Keratinocyte (primary cell): ENCODE measurements at places on chromosomes 7 and 10.

DNA sequence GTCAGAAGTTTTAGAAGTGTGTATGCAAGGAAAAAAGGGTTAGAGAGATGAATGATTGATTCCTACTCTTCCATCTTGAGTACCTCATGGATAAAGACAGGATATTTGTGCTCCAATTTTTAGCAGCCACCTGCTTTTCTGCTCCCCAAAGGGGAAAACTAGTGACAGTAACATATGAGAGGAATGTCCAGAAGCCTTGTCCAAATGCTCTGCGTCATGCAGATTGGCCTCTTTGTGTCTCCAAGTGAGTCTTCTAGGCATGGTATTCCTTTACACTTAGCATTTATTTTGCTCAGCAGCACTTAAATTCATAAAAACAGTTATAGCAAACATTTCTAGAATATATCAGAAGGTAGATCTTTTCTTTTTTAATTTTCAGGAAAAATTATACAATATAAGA, 306.8 kb downstream of the CNTNAP2 start:
- DNase-seq = no peak

DNA sequence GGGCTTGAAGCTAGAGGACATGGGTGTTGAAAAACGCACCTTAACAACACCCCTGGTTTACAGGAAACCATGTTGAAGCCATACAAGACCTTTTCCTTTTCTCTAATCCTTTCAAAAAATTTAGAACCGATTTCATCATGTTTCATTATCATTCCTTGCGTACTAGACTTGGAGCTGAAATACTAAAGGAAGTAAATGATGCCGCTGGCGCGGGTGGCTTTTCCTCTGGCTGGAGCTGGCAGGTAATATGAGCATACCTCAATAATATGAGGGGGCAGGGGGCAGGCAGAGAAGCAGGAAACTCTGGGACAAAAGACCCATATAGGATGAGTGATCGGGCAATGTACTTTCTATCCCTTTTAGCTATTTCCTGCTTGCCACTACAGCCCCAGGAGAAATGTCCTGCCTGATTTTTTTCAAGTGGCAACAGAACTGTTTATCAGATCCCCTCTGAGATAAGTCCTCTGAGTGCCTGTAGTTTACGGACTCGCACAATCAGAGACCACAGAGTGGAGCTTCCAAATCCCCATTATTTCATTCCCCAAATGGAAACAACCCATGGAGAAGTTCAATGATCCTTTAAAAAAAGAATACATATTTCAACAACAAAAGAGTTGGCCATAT, 450.1 kb downstream of the KCNMA1 start:
- no peak for DNase-seq

- no peak for DNase-seq
Observed at GRCh38 chr10:44402465-44403195, 17.7 kb upstream of the CXCL12 start.

GRCh38 chr7:37705976-37706375, 22.4 kb downstream of the GPR141 start:
- no peak for DNase-seq

- DNase-seq = no peak
Observed at GRCh38 chr7:96921231-96921630, 84.1 kb upstream of the DLX6 start.

DNA sequence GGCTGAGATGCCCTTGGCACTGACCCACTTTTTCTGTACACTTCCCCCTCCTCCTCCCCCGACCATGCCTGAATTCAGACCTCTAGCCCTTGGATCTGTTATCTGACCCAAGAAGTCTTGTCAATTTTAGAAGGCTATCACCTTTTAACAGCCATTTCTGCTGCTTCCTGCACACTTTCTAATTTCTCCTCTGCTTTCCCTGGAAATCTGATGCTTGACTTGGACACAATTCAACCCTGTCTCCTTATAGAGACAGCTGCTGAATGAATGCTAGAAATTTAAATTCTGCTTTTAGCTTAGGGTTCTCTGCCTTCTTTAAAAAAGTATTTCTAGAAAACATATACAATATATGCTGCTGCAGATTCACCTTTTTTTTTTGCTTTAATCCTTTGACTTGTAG, 417.9 kb upstream of the KLF6 start:
- no peak for DNase-seq

GRCh38 chr7:522071-522950, 2.7 kb upstream of the PDGFA start:
- no peak for DNase-seq

DNA sequence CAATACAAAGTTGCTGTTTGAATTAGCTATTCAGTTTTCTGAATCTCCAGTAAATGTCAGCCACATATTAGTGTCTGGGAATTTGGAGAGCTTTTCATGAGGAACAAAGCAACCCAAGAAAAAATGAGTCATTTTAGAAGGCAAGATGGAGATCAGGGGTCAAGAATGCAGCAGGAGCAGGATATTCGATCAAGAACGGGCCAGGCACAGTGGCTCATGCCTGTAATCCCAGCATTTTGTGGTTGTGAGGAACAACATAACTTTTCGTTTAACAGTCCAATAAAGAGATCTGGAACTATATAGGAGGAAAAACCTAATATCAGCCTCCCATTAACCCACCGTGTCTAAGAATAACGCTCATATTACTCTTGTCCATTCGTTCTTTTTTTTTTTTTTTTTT, 600.5 kb downstream of the MAGI2 start:
- DNase-seq = no peak

DNA sequence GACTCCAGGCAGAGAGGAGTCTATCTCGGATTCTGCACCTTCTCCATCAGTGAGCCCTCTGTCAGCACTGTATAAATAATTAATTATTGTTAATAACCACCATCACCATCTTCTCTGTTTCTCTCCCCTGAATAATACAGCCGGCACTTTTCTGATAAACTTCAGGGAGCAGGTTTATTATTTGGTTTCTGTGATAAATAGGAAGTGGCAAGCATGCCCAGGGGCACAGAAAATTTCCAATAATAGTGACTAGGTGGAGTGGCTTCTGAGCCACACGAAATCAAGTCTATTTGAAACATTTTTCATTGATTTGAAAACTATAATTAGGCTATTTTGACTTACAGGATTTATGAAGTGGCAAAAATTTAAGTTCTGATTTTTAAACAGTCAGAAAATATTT, 186.8 kb upstream of the TMEM229A start:
- DNase-seq = no peak

DNA sequence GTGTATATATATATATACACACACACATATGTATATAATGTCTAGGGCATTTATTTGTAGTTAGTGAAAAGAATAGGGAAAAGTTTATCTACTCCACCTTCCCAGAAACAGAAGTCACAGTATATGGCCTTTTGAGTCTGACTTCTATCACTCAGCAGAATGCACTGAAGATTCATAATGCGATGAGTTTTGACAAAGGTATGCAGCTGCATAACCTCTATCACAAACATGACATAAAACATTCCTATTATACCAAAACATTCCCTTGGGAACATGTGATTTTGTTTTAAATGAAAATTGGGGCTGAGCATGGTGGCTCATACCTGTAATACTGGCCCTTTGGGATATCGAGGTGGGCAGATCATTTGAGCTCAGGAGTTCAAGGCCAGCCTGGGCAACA, 137.3 kb upstream of the EEPD1 start:
- no peak for DNase-seq

- peak; percentile 88 for DNase-seq
Observed at GRCh38 chr10:110358869-110359629, 54.3 kb upstream of the SMNDC1 start.

DNA sequence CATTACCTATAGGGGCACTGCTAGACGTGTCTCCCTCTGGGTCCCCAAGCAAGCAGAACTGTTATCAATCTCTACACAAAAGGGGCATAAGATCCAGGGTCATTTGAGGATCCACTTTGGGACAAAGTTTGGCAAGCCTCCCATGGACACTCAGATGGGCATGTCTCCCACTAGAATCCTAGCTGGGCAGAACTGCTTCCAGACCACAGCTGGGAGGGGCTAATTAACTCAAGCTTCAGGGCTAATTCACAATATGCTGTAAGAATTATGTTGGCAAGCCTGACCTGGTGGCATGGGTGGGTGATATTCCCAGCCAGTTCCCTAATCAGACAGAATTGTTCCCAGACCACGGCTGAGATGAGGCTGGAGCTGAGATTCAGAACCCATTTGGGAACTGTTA, 738.4 kb upstream of the FZD8 start:
- DNase-seq = no peak
